ENCODE measurements at places on chromosomes 1 and 21.

DNA sequence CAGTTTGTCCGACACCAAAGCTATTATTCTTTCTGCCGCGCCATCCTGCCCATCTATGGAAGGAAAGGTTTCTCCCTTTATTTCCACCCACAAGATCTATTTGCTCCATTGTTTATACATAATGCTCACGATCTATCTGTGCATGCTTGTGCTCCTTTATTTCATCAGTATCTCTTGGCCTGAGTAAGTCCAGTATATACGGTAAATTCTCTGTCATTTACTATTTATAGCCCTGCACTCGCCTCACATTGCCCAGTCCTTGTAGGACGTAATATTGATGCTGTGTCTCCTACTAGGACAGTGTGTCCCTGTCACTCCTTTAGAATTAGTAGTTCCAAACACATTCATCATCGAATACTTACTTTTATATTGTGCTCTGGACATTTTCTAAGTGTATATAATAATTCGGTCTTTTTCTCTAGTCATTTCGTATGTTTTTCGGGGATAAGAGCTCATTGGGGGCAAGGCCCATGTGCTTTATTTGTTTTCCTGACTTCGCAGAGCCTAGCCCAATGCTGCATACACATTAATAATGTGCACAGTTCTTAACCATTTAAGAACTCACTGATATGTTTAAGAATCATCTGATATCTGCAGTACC lies 3.1 kb upstream of the NID1 start:
- DNase-seq, result no peak

- DNase-seq, result no peak
These were observed 911.7 kb upstream of the NCAM2 start for GRCh38 chr21:20086508-20086907.

GRCh38 chr1:7579831-7580804 lies 191.0 kb upstream of the VAMP3 start:
- DNase-seq, result no peak

DNA sequence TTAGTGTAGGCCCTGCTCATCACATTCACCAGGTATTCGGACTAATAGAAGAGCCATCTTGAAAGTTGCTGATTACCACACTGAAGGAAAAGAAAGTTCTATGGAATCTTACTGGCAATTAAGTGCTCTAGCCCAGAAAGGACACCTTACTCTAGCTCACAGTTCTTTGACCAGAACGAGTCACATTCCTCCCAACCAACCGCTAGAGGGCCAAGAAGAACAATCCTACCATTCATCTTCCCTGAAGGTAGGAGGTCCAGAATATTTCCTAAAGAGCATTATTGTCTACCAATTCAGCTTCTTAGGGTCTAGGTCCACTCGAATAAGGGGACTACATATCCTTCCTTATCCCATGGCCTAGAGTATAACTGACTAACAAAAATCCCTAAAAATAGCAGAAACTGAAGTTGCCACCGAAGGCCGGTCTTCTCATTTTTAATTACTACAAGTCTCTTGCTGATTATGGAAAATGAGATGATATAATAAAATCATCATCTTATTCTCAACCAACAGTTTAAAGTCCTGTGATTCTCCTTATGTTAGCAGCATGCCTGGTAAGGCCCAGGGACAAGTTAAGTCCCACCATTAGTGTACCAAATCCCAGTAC lies 2.7 kb upstream of the FMO1 start:
- DNase-seq, result no peak

DNA sequence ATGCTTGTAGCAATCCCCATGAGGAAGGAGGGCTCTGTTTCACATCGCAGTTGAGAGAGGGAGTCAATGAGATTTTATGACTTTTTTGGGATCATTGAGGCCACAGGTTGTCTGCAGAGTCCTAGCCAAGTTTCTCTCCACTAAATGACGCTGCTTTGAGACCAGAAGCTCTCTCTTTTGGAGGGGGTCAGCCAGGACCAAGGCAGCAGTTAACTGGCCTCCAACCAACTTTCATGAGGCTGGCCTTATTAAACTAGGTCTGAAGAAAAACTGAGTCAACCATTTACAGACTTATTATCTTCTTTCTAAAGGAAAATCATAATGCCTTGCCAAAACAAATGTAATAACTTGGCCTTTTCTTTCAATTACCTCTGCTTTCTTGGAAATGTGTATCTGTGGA lies 8.6 kb downstream of the WLS start:
- DNase-seq, result no peak

GRCh38 chr1:184242507-184242943 lies 144.3 kb upstream of the C1orf21 start:
- DNase-seq, result no peak

GRCh38 chr1:110017792-110018191 lies 16.6 kb upstream of the STRIP1 start:
- no peak for DNase-seq

Measured in stimulated activated CD4-positive, alpha-beta T cell treated with anti-CD3 and anti-CD28 coated beads, Interleukin-2, amount 100 ng/mL, for 48 hours (primary cell).